Endothelial cell of coronary artery (primary cell): ENCODE measurements at places on chromosomes 5 and 9. TPM values are rescaled to one million over a fixed set of nuclear protein-coding genes. Genes with fewer than 3 reads are reported as not detected.

The WDR31 gene
- 0.54 and 0.75 TPM in 2 replicates for total RNA-seq

The CDKN2A gene
- 5.8 and 14.0 TPM in 2 replicates for total RNA-seq

The DPYSL3 gene
- 90.6 and 116 TPM in 2 replicates for total RNA-seq

The CARTPT gene
- total RNA-seq, result not detected in 2 replicates

The CEMIP2 gene
- total RNA-seq, result 77.5 and 81.0 TPM in 2 replicates

The FBXO4 gene
- 6.7 and 7.0 TPM in 2 replicates for total RNA-seq

The SUSD1 gene
- total RNA-seq, result 22.9 and 32.1 TPM in 2 replicates

The SHISAL2B gene
- not detected in 2 replicates for total RNA-seq

The COL23A1 gene
- total RNA-seq, result not detected in 2 replicates

The IRX4 gene
- total RNA-seq, result not detected in 2 replicates

The MSX2 gene
- 0.09 and 0.28 TPM in 2 replicates for total RNA-seq

The IL31RA gene
- total RNA-seq, result under 0.01 and 0.27 TPM in 2 replicates

The TSSK1B gene
- total RNA-seq, result 0.09 TPM in 1 of 2 replicates, not detected in the other

The RABEPK gene
- 26.8 and 35.0 TPM in 2 replicates for total RNA-seq

The NR5A1 gene
- total RNA-seq, result not detected in 2 replicates

The CETN3 gene
- total RNA-seq, result 9.3 and 13.9 TPM in 2 replicates

The KIF24 gene
- total RNA-seq, result 1.0 and 2.4 TPM in 2 replicates

The FAM81B gene
- total RNA-seq, result not detected in 2 replicates

The PCDHGB6 gene
- total RNA-seq, result 1.7 and 2.7 TPM in 2 replicates

The DND1 gene
- total RNA-seq, result 0.09 and 0.19 TPM in 2 replicates

The CD274 gene
- total RNA-seq, result 17.7 and 55.0 TPM in 2 replicates

The PCDHB12 gene
- total RNA-seq, result 0.47 and 0.54 TPM in 2 replicates

The BHMT gene
- total RNA-seq, result not detected in 2 replicates
